ENCODE measurements at places on chromosomes 2 and 18.
A peak's percentile ranks its signal among the peaks of the same experiment; 100 is the strongest.

- no peak for DNase-seq
These were observed 15.0 kb downstream of the KCNJ13 start for GRCh38 chr2:232761301-232761907.

DNA sequence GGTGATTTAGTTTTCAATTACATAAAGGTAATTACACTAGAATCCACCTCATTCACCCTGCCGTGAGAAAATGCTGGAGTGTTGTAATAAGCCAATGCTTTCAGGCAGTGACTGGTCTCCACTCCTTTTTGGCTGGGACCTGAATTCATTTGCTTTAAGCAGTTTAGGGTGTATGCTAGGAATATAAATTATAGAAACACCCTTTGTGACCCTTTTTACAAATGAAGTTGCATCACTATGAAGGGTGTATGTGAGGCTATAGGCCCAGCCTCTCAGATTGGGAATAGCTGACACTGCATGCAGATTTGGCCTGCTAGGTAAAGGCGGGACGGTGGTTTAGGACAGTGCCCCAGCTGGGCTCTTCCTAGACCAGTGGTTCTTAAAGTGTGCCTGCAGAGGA lies 50.8 kb upstream of the NFE2L2 start:
- no peak for DNase-seq

GRCh38 chr18:63346031-63346430 lies 21.0 kb downstream of the KDSR start:
- DNase-seq: no peak

DNA sequence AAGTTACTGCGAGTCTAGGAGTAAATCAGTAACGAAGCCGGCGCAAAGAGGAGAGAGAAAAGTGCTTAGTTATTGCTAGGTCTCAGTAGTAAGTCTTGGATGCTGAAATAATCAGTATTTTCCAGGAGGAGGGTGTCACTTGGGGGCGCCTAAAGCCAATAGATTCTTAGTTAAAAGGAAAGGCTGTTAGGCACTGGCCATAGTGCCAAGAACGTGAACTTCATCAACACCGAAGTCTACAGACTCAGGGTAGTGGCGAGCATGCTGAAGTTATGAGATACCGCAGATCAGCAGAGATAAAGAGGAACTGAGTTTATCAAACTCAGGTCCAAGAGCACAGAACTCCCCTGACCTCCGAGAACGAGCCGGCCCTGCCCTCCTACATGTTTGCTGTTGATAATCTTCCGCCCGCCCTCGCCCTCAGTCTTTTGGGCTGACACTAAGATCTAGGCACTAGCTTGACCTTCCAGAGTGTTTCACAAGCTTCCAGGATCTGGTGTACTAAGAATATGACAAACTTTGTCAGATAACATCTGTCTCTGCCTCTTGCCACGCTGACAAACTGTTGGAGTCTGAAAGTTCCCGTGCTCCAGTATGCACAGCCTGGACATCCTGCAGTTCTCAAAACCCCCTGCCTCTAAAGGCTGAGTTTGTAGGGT lies 49.2 kb downstream of the CYB5A start:
- no peak for DNase-seq

GRCh38 chr2:85066874-85067351 lies 66.3 kb upstream of the TCF7L1 start:
- no peak for DNase-seq

GRCh38 chr2:28356095-28356911 lies 36.4 kb upstream of the FOSL2 start:
- peak; percentile 37 for DNase-seq

DNA sequence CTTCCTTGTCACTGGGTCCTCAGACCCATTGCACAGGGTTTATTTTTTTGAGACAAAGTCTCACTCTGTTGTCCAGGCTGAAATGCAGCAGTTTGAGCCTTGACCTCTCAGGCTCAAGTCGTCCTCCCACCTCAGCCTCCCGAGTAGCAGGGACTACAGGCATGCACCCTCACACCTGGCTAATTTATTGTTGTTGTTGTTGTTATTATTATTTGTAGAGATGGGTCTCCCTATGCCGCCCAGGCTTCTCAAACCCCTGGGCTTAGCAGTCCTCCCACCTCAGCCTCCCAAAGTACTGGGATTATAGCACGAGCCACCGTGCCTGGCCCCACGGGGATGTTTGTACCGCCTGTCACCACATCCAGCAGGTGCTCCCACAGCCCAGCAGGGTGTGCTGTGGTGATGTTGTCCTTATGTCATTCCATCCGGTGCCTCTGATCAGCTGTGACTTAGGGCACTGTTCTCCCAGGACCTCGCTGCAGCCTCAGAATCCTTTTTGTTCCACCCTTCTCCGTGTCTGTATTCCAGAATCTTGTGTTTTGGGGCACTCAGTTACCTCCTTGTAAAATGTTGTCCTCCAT lies 182.3 kb downstream of the INO80D start:
- no peak for DNase-seq

DNA sequence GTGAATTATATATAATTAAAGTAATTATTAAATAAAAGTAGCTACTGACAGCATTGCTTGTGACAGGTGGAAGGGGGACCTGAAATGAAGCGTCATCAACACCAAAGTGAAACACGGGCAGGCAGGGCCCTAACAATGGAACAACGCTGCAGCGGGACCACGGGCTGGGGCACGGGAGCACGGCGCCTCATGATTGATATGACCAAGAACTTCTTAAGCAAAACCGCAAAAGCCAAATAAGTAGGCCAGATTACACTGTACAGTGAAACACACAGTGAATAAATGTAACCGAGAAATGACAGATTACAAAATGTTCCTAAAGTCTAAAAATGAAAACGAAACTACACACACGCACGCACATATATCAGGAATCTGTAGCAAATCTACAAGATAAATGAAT lies 81.4 kb downstream of the SNTG2 start:
- DNase-seq: no peak

GRCh38 chr18:10032331-10033015 lies 118.7 kb downstream of the VAPA start:
- no peak for DNase-seq

GRCh38 chr2:9767656-9768281 lies 75.5 kb upstream of the TAF1B start:
- DNase-seq: no peak

DNA sequence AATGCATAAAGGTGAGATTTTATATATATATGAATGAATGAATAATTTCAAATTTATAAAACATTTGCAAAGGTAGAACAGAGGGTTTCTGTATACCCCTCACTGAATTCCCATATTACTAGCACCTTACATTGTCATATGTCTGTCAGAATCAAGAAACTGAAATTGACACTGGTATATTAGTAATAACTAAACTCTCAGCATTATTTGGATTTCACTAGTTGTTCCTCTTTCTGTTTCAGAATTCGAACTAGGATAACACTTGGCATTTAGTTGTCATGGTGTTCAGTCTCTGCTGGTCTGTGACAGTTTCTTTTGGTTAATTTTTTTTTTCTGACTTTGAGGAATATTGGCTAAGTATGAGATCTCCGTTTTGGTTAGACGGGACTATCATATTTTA lies 275.9 kb downstream of the DCC start:
- DNase-seq: no peak

DNA sequence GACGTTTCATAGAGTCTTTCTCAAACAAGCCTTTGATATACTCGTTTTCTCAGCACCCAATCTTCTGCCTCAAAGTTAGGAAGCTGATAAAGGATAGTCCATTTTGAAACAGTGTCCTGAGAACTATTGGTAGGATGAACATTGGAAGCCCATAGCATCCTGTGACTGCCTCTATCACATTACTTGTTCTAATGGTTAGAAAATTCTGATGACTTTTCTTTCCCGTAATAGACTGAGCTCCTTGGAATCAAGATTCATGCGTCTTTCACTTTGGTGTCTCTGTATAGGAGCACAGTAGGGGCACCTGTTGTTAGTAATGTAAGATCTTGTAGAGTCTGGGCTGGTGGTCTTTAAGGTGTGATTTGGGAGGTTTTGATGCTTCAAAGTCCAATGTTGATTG lies 87.1 kb downstream of the SETBP1 start:
- DNase-seq: no peak

DNA sequence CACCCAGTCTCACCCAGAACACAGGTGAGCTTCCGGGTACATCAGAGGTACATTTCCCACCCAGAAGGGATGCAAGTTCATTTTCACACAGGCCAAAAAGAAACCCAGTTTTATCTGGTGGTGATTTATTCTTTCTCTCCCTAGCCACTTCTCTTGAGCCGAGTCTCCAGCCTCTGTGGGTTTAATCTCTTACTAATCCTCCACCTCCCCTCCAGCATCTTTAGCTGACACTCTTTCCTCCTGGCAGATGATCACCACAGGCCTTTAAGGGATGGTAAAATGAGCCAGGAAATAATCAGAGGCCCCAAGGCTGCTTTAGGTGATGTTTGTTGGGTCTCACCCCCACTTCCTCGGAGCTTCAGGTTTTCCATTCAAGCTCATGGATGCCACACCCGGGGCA lies 145.7 kb upstream of the DLX2 start:
- no peak for DNase-seq

GRCh38 chr2:36058953-36059352 lies 296.6 kb upstream of the CRIM1 start:
- DNase-seq: no peak

- no peak for DNase-seq
These were observed 23.4 kb downstream of the ACSL3 start for GRCh38 chr2:222884114-222884771.

GRCh38 chr2:46286715-46287114 lies 10.5 kb upstream of the EPAS1 start:
- DNase-seq: no peak

- no peak for DNase-seq
These were observed 90.8 kb downstream of the MIB1 start for GRCh38 chr18:21831413-21831831.

- no peak for DNase-seq
These were observed 99.4 kb downstream of the CRIM1 start for GRCh38 chr2:36455011-36455410.

DNA sequence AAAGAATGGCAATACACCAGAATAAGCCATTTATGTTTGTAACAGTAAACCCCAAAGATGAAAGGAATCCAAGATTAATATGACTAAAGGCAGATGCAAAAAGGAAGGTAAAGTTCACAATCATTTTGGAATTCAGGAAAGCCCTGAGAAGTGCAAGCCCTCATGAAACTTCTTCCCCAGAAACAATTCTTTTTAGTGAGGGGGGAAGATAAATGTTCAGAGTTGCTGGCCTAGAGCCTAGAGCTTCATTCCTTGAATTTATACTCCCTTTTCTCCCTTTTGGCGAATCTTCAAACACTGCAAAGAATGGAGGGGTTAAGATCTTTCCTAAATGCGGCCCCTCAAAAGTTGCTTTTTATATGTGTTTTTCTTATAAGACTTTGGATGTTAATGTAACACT lies 368.8 kb downstream of the MEIS1 start:
- no peak for DNase-seq

DNA sequence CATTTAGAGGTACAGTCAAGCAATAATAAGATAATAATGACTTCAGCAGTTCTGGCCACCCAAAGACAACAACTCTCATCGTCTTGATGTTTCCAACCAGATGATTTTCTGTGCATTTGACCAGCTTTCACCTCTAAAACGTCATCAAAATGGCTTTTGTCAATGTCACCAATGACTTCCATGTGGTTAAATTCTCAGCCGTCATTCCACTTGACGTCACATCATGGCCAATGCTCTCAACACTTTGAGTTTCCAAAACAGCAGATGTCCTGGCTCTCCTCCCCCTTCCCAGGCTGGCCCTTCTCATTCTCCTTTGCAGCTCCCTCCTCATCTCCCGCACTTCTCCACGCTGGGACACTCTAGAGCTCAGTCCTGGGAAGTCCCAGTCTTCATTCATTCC lies 258.3 kb downstream of the BCL2 start:
- DNase-seq: no peak

- no peak for DNase-seq
These were observed 94.0 kb upstream of the CNGA3 start for GRCh38 chr2:98252038-98252773.

DNA sequence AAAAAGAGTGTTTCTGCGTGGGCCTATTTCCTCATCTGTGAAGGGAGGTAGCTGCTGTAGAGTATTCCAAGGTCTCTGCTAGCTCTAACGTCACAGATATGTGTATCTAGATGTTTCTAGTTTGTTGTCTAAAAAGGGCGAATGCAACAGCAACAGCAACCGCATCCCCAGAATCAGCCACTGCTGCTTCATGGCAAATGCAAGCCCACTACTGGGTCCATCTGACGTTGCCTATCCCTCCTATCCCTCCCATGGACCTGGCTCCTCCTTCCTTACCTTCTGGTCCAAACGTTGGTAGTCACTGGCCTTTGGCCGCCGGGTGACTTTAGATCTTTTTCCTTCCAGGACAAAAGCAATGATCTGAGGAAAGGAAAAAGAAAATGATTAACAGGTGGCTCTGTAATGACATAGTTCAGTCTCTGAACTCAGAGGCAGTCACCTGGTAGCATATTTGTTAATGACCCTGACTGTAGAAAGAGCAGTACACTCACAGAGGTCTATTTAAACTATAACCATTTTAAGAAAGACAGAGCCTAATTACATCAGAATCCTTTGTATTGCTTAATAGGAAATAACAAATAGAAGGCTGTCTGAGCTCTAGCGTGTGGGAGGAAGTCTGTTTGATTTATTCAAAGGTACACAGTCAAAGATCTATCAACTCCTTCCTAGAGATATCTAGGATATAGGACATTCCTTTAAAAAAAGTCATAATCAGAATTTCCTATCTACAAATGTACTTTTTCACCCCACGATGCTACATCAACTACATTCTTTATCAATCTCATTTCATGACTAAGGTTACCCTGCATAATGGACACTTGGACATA lies 2.9 kb downstream of the TGOLN2 start:
- DNase-seq: no peak
